ENCODE measurements at places on chromosomes 1 and 21. TPM values are rescaled to one million over a fixed set of nuclear protein-coding genes. Genes with fewer than 3 reads are reported as not detected.

The ELF3 gene
- total RNA-seq, result 23.2 TPM

The GLIS1 gene
- total RNA-seq, result not detected

The AVPR1B gene
- total RNA-seq, result not detected

The NBPF6 gene
- under 0.01 TPM for total RNA-seq

The MIS18A gene
- 5.5 TPM for total RNA-seq

The BRINP3 gene
- total RNA-seq, result not detected

The KCNQ4 gene
- under 0.01 TPM for total RNA-seq

The ADPRS gene
- total RNA-seq, result 31.8 TPM
